ENCODE measurements at places on chromosomes 1 and 21. TPM values are rescaled to one million over a fixed set of nuclear protein-coding genes. Genes with fewer than 3 reads are reported as not detected.

The RUNX3 gene
- total RNA-seq, result not detected

The MAP1LC3C gene
- not detected for total RNA-seq

The SPRR2F gene
- not detected for total RNA-seq

The RORC gene
- not detected for total RNA-seq

The NBPF20 gene
- 3.2 TPM for total RNA-seq

The SERINC2 gene
- total RNA-seq, result 0.68 TPM

The TFF2 gene
- not detected for total RNA-seq

The KCNAB2 gene
- 3.8 TPM for total RNA-seq

The AMIGO1 gene
- 1.4 TPM for total RNA-seq

The PRAMEF5 gene
- total RNA-seq, result not detected

The RPS27 gene
- total RNA-seq, result 1,536 TPM

The SPRR5 gene
- total RNA-seq, result not detected

The AMPD1 gene
- total RNA-seq, result not detected

The VHLL gene
- total RNA-seq, result not detected

The LYPD8 gene
- not detected for total RNA-seq

The DNAI4 gene
- 1.8 TPM for total RNA-seq

The FCRL1 gene
- total RNA-seq, result not detected

The LCE2C gene
- not detected for total RNA-seq

The SMIM11 gene
- total RNA-seq, result 19.6 TPM

The PDZK1 gene
- total RNA-seq, result 0.10 TPM

The SYNC gene
- 42.6 TPM for total RNA-seq

The KLHDC9 gene
- 2.6 TPM for total RNA-seq

The BSND gene
- total RNA-seq, result not detected

The FAM151A gene
- total RNA-seq, result not detected

The CD1E gene
- total RNA-seq, result not detected

The TRIM45 gene
- total RNA-seq, result 2.2 TPM

The CFAP141 gene
- total RNA-seq, result not detected

The HMGCS2 gene
- not detected for total RNA-seq

The CELA2B gene
- not detected for total RNA-seq

The RPTN gene
- total RNA-seq, result not detected

All from cardiac ventricle fibroblast (primary cell).